Ureter (tissue), 1 donor: ENCODE measurements at places on chromosomes 5 and 9. TPM values are rescaled to one million over a fixed set of nuclear protein-coding genes. Genes with fewer than 3 reads are reported as not detected.

The FSD1L gene
- total RNA-seq = 5.0 TPM

The PKD2L2 gene
- total RNA-seq = not detected

The DBN1 gene
- 41.5 TPM for total RNA-seq

The PRRX2 gene
- 6.5 TPM for total RNA-seq

The SAPCD2 gene
- total RNA-seq = 1.6 TPM

The PPP3R2 gene
- total RNA-seq = not detected

The PCDHGB2 gene
- total RNA-seq = 4.3 TPM

The COL23A1 gene
- 3.5 TPM for total RNA-seq

The TAF11L5 gene
- total RNA-seq = not detected

The PCA3 gene
- total RNA-seq = not detected

DNA sequence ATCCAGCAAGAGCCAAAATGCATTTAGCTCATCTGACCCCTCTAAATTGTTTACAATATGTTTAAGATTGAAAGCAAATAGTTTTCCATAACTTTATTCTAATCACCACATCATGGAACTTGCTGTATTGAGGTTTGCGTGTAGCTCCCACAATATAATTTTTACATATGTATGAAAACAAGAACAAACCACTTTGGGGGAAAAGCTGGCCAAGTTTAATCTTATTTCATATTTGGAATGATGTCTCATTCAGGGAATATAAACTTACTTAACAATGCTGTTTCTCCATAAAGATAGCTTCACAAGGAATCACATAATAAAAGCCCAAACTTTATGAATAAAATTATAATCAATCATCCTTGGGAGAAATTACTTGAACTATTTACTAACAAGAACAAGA, 194.6 kb upstream of the PCSK5 start:
- DNase-seq = no peak

DNA sequence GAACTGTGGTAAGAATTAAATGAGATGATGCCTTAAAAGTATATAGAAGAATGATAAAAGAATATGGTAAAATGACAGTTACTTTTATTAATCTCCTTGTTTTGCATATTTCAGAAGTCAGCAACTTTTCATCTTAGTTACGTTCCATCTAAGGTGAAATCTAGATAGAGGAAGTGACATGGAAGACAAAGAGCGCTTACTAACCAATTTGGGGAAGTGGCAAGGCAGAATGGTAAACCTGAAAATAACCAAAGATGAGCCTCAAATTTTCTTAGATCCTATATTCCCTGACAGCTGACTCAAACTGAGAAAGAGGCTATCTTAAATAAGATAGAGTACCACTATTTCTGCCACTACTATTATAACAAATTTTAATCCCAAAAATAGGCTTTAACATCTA, 52.5 kb downstream of the FGF10 start:
- DNase-seq = no peak

GRCh38 chr9:81771571-81771970, 82.2 kb upstream of the TLE1 start:
- no peak for DNase-seq

GRCh38 chr5:117999939-118000549, 988.3 kb downstream of the DTWD2 start:
- DNase-seq = no peak

- DNase-seq = no peak
These were observed 1.8 kb upstream of the RPL26L1 start for GRCh38 chr5:172957458-172957857.

- no peak for DNase-seq
These were observed 94.6 kb upstream of the HMHB1 start for GRCh38 chr5:143717400-143717799.

- DNase-seq = no peak
These were observed 323.6 kb downstream of the SEMA5A start for GRCh38 chr5:9222054-9222976.

- no peak for DNase-seq
These were observed 276.6 kb upstream of the IRX2 start for GRCh38 chr5:3027866-3028635.

DNA sequence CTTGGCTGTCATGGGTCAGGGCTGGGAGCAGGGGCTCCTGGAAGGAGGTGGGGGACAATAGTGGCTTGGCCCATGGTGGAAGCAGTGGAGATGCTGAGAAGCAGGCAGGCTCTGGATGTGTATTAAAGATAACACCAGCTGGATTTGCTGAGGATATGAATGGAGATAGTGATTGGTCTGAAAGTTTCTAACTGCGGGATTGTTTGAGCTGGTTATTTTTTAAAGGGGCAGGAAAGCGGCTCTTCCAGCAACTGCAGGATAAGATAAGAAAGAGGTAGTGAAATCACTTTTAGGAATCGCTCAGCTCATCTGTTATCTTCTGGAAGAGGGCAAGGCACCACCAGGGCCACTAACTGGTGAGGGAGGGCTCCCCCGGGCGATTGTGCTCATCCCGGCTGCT, 125.5 kb downstream of the TENT4A start:
- no peak for DNase-seq

GRCh38 chr5:87313216-87313615, 45.5 kb downstream of the RASA1 start:
- DNase-seq = no peak

GRCh38 chr5:54524704-54525103, 7.1 kb downstream of the SNX18 start:
- DNase-seq = no peak

- no peak for DNase-seq
These were observed 184.0 kb downstream of the CACNA1B start for GRCh38 chr9:138061631-138062030.

- DNase-seq = no peak
These were observed 175.1 kb downstream of the HCN1 start for GRCh38 chr5:45521067-45521466.

GRCh38 chr5:76688212-76688611, 27.7 kb upstream of the F2R start:
- DNase-seq = no peak

DNA sequence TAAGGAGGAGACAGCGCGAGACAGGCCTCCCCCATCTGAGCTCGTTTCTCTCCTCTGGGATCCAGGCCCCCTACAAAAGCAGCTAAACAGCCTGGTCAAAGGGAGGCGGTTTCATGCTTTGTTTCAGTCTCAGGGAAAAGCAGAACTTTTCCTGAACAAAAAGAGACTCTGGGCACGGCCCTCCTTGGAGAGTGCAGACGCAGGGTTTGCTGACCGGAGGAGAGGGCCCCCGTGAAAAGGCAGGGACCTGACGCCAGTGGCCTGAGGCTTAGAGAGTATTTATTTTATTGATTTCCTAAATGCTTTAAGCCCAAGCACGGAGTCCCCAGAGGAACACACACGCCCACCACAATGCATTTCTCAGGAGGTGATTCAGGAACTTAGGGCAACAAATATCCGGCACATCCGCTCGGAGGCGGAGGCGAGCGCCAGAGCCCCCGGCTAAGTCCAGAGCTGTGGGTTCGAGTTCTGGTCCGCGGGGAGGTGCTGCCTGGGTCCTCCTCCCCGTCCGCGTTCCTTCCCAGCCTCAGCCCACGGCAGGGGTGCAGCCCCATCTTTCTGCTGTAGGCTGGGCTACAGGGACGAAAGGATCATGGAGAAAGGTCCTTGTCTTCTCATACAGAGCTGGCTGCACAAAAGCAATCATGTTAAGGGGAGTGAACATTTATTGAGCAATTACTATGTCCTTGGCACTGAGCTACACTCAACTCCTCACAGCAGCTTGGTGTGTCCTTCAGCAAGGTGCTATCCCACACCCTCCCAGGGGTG, 40.0 kb downstream of the PTGES start:
- DNase-seq = no peak

GRCh38 chr5:72163349-72163983, 56.2 kb downstream of the MAP1B start:
- no peak for DNase-seq

- DNase-seq = no peak
These were observed 23.7 kb upstream of the TMED7 start for GRCh38 chr5:115649541-115649940.

GRCh38 chr9:37324691-37325490, 97.6 kb upstream of the GRHPR start:
- no peak for DNase-seq
